LNCaP clone FGC (cell line): ENCODE measurements at places on chromosomes 16 and 17.

- no peak for DNase-seq
These were observed 16.6 kb downstream of the MAP3K14 start for GRCh38 chr17:45300060-45300751.

- no peak for DNase-seq
These were observed 14.9 kb downstream of the ADGRG1 start for GRCh38 chr16:57643147-57643874.

- DNase-seq: no peak
These were observed 244.1 kb upstream of the MAF start for GRCh38 chr16:79844603-79845002.

DNA sequence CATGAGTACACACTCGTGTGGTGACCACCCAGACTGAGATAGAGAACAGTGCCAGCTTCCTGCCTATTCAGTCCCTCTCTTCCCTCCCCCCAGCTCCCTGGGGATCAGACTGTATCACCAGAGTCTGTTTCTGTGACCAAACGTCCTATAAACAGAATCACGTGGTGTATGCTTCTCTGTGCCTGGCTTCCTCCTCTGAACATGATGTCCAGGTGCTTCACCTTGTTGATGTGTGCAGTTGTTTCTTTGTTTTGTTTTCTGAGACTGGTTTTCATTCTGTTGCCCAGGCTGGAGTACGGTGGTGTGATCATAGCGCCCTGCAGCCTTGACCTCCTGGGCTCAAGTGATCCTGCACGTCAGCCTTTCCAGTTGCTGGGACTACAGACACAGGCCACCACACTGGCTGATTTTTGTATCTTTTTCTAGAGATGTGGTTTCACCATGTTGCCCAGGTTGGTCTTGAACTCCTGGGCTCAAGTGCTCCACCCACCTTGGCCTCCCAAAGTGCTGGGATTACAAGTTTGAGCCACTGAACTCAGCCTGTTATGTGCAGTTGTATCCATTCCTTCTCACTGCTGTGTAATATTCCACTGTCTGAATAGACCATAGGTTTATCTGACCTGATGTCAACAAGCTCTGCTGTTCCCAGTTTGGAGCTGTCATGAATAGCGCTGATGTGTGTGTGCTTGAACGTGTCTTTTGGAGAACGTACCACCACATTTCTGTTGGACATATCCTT, 28.9 kb upstream of the PRM1 start:
- no peak for DNase-seq

- no peak for DNase-seq
These were observed 46.6 kb downstream of the MPRIP start for GRCh38 chr17:17088541-17089525.

- no peak for DNase-seq
These were observed 3.0 kb downstream of the CDH11 start for GRCh38 chr16:65118871-65119270.

- peak; percentile 67 for DNase-seq
These were observed 188.2 kb downstream of the FTO start for GRCh38 chr16:53892155-53892554.

- no peak for DNase-seq
These were observed 21.7 kb downstream of the USP36 start for GRCh38 chr17:78818932-78819331.

DNA sequence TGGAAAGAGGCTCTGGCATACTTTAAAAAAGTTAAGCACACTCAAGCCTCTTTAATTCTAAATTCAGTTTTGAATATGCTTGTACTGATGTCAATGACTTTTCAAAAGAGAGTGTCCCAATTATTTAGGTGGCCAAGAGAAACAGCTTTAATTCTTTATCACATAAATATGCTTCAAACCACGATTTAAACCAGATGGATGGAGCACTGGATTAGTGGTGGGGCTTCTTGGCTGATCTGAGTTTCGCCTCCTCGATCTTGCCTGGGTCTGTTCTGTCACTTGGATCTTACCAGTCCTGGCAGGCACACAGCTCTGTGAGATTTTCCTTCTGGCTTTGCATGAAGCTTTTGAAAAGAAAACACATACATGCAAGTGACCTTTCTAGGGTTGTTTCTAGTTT, 467.8 kb downstream of the MAF start:
- no peak for DNase-seq

- DNase-seq: no peak
These were observed 701 bp downstream of the JMJD6 start for GRCh38 chr17:76725580-76726230.
